ENCODE measurements at places on chromosomes 6 and 20. TPM values are rescaled to one million over a fixed set of nuclear protein-coding genes. Genes with fewer than 3 reads are reported as not detected.

The PNPLA1 gene
- total RNA-seq: not detected

The IL17A gene
- not detected for total RNA-seq

The GGTLC1 gene
- not detected for total RNA-seq

The COL21A1 gene
- not detected for total RNA-seq

The ESR1 gene
- total RNA-seq: 0.79 TPM

The LINC00237 gene
- total RNA-seq: not detected

DNA sequence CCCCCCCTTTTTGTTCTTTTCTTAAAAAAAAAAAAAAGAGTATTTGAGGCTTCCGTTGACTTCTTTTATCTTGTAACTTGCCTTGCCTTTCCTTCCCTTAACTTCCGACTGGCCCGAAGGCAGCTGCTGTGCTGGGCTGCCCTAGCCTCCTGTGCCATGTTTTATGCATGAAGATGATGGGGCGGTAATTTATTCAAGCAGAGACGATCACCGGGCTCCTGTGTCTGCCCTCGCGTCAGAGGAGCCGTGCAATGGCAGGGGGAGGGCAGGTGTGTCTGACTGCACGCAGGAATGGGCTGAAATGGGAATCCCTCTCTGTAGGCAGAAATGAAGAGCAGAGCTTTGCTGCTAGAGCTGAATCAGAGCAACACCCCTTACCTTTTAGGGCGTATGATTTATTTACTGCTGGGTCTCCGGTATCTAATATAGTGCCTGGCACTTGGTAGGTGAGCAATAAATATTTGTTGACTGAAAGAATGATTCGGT lies 106.3 kb upstream of the RIPOR2 start:
- peaks cover 52% of the 10 kb centered on the region for H3K4me1 ChIP-seq
- peaks cover 9% of the 10 kb centered on the region for H3K36me3 ChIP-seq
- peak overlapping the region; percentile 83 for H3K4me3 ChIP-seq
- peak; percentile 64 for DNase-seq
- no peaks in the 10 kb centered on the region for H3K27me3 ChIP-seq

- no peaks in the 10 kb centered on the region for H3K27me3 ChIP-seq
- DNase-seq: no peak
- H3K27ac ChIP-seq: no peak overlapping the region
- H3K36me3 ChIP-seq: peaks cover 80% of the 10 kb centered on the region
- H3K4me1 ChIP-seq: peaks cover 9% of the 10 kb centered on the region
Measured at GRCh38 chr6:143859891-143860660, 4.2 kb upstream of the ZC2HC1B start.

DNA sequence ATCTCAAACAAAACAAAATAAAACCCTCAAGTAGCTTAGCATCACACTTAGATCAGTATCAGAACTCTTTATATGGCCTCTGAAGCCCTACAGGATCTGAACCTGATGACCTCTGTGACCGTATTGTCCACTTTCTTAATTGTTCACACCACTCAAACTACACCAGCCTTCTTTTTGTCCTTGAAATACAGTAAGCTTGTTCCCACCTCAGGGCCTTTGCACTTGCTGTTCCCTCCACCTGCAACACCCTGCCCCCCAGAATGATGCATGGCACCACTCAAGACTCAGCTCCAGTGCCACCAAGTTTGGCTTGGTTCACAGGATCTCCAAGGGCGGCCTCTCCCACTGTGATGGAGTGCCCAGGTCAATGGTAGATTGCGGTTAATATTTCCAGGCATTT lies 25.7 kb downstream of the CPNE5 start:
- H3K4me1 ChIP-seq: no peaks in the 10 kb centered on the region
- no peaks in the 10 kb centered on the region for H3K27me3 ChIP-seq
- no peak for DNase-seq
- H3K4me3 ChIP-seq: no peak overlapping the region
- no peaks in the 10 kb centered on the region for H3K36me3 ChIP-seq

DNA sequence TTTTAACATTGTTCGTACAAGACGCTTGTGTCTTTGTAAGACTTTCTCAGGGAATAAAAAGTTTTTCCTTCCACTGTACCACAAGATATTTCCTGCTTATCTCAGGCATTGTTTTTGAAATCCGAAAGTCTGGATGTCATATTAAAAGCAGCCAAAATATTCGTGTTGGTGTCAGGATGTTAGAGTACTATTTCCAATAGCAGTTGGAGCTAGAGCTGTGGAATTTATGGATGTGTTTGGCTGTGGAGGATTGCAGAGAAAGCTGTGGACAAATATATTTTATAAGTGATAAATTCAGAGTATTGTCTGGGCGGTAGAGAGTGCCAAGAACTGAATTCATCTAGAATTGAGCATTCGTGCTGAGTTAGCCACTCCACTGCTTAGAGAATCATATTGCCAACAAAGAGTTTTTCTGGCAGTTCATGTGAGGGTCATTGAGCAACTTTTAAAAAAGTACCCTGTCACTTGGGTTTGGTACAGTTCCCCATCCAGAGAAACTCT lies 57.7 kb downstream of the ZDHHC14 start:
- no peak overlapping the region for H3K27ac ChIP-seq
- peaks cover 7% of the 10 kb centered on the region for H3K36me3 ChIP-seq
- H3K4me1 ChIP-seq: peaks cover 28% of the 10 kb centered on the region
- no peaks in the 10 kb centered on the region for H3K27me3 ChIP-seq
- no peak for DNase-seq

DNA sequence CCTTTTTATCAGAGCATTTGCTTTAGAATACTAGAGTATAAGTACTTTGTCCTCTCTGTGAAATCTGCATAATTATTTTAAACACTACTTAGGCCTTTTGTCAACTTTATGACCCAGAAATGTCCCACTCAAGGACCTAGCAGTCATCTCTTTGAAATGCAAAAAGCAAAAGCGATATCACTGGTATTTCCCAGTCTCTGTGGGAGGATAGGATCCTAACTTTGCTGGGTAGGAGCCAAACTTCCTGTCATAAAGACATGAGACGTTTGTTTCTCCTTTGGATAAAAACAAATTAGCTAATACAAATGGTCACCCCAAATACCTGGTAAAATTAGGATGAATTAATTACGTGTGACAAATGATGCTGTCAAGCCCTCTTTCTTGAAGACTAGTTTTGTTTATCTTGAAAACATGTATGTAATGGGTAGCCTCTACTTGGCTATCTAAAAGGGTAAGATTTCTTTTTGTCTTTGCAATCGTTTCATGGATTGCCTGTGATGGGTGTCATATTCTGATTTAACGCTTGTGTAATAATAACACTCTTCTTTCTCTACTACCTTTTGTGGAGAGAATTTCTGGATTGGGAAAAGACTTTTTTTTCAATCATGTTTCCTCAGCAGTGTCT lies 36.2 kb downstream of the DCDC2 start:
- no peaks in the 10 kb centered on the region for H3K4me1 ChIP-seq
- no peak overlapping the region for H3K27ac ChIP-seq
- DNase-seq: no peak
- H3K4me3 ChIP-seq: no peak overlapping the region
- H3K36me3 ChIP-seq: no peaks in the 10 kb centered on the region
- peaks cover 17% of the 10 kb centered on the region for H3K27me3 ChIP-seq

- H3K4me3 ChIP-seq: peak overlapping the region; percentile 77
- peak; percentile 93 for DNase-seq
- H3K27me3 ChIP-seq: no peaks in the 10 kb centered on the region
- H3K36me3 ChIP-seq: peaks cover 30% of the 10 kb centered on the region
Measured at GRCh38 chr6:106520711-106521401, 108.4 kb downstream of the RTN4IP1 start.

- no peak overlapping the region for H3K4me3 ChIP-seq
- H3K4me1 ChIP-seq: no peaks in the 10 kb centered on the region
- H3K27ac ChIP-seq: no peak overlapping the region
- no peaks in the 10 kb centered on the region for H3K36me3 ChIP-seq
Measured at GRCh38 chr20:9311132-9311531, 203.3 kb upstream of the LAMP5 start.

DNA sequence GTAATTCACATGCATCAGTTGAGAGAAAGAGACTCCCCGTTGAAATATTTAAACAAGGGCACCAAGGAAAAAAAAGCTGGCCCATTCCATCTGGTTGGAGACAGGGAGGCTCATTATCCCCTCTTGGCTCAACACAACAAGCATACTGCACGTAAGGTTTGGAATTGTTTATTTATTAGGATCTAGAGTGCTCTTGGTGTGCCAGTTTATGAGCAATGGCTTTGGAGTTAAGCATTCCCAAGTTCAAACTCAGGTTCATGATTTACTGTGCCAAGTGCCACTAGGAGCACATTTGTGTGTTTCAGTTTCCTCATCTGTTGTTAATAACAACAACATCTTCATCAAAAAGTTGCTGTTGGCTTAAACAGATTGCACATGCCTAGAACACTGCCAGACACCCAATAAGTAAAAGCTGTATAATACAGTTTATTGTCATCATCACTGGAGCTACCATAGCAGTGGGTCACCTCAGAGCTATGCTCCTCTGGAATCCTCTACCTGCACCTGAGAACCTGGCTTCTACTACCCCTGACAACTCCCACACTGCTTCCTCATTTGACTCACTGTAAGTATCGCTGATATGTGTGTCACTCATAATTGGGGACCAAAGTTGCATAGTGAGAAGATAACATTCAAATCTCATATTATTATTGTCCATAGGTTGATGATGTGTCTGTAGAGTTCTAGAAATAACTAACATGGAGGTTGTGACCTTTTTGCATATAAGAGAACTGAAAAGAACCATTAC lies 5.4 kb downstream of the SLC17A3 start:
- no peak overlapping the region for H3K27ac ChIP-seq
- no peak overlapping the region for H3K4me3 ChIP-seq
- no peak for DNase-seq
- H3K4me1 ChIP-seq: peaks cover 26% of the 10 kb centered on the region
- no peaks in the 10 kb centered on the region for H3K36me3 ChIP-seq

GRCh38 chr20:37714978-37715672 lies 21.3 kb downstream of the CTNNBL1 start:
- no peaks in the 10 kb centered on the region for H3K27me3 ChIP-seq
- peaks cover 25% of the 10 kb centered on the region for H3K36me3 ChIP-seq
- DNase-seq: no peak
- no peak overlapping the region for H3K4me3 ChIP-seq
- H3K27ac ChIP-seq: no peak overlapping the region
- peaks cover 17% of the 10 kb centered on the region for H3K4me1 ChIP-seq

DNA sequence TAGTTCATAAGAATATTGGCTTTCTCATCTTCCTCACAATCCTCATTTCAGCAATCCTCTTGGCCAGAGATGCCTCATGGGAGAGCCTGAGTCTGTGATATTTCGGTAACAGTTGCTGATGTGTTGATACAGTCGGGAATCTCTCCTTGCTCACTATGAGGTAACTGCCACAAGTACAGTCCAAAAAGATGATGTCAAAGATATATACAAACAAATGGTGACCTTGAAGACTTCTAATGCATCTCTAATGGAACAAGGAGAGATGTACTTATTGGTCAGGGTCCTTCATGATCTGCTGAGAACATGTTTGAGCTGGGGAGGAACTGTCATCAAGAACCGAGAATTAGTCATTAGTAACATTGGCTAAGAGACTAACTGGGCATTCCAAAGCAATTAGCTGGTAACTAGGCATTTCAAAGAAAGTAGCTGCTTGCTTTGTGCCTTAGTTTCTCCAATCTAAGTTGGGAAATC lies 56.1 kb downstream of the FILIP1 start:
- no peaks in the 10 kb centered on the region for H3K36me3 ChIP-seq
- no peaks in the 10 kb centered on the region for H3K4me1 ChIP-seq
- no peak for DNase-seq
- H3K27me3 ChIP-seq: peaks cover 16% of the 10 kb centered on the region

GRCh38 chr6:63785006-63785405 lies 149.4 kb downstream of the PHF3 start:
- no peaks in the 10 kb centered on the region for H3K4me1 ChIP-seq
- no peaks in the 10 kb centered on the region for H3K36me3 ChIP-seq
- DNase-seq: no peak
- H3K27me3 ChIP-seq: peaks cover 11% of the 10 kb centered on the region
- no peak overlapping the region for H3K27ac ChIP-seq

DNA sequence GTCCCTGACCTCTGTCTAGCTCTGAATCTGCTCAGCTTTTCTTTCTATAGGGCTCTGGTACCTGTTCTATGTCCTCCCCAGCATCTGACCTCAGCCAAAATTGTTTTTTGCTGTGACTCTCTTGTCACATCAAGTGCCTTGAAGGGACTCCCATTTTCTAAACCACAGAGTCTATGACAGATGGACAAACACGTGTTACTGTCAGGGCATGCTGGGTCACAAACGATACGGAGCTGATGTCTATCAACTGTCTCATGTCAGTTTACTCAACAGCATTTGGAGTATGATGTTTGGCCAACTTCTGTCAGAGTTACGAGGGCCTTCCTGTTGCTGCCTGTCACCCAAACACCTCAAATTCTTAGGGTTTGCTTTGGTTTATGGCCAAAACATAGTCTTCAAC lies 20.5 kb downstream of the ID4 start:
- H3K36me3 ChIP-seq: no peaks in the 10 kb centered on the region
- no peaks in the 10 kb centered on the region for H3K27me3 ChIP-seq
- no peak overlapping the region for H3K4me3 ChIP-seq
- H3K4me1 ChIP-seq: no peaks in the 10 kb centered on the region
- H3K27ac ChIP-seq: no peak overlapping the region

GRCh38 chr6:45416700-45417099 lies 39.0 kb upstream of the SUPT3H start:
- H3K4me1 ChIP-seq: peaks cover 32% of the 10 kb centered on the region
- H3K4me3 ChIP-seq: no peak overlapping the region

DNA sequence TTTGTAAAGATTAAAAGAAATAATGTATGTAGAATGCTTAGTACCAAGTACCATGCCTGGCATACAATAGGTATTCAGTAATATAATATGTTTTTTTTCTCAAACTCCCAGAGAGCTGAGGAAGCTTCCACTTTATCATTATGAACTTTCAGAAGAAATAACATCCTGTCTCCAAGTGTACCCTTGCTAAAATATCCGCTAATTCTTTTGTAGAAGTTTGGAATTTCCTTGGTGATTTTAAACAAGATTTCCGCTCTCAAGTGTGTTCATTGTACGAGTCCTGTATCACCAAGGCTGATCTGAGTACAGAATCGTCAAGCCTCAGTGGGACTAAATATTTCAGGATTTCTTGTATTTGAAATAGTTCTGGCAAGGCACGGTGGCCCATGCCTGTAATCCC lies 16.1 kb upstream of the RNF144B start:
- no peak overlapping the region for H3K4me3 ChIP-seq
- H3K27me3 ChIP-seq: peaks cover 4% of the 10 kb centered on the region
- H3K4me1 ChIP-seq: no peaks in the 10 kb centered on the region
- no peak for DNase-seq

DNA sequence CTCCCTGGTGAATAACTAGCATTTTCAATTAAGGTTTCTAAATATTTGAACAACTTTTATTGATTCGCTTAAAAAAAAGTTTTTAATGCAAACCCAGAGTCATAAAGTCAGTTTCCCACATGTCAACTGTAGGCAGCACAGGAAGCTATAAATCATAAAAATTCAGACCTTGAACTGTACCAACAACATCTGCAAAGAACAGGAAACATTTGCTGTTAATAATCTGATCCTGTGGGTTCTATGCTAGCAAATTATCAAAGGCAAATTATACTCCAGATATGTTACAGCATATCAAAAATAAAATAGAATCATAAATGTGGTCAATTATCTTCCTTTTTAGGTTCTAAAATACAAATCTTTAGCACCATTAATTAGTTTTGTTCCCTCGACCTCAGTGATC lies 16.6 kb upstream of the MAP7 start:
- H3K4me3 ChIP-seq: no peak overlapping the region
- H3K36me3 ChIP-seq: peaks cover 18% of the 10 kb centered on the region
- H3K27ac ChIP-seq: no peak overlapping the region
- H3K4me1 ChIP-seq: peaks cover 5% of the 10 kb centered on the region
- no peaks in the 10 kb centered on the region for H3K27me3 ChIP-seq
- no peak for DNase-seq

All from activated CD8-positive, alpha-beta T cell treated with anti-CD3 and anti-CD28 coated beads for 36 hours (primary cell).